ENCODE measurements at places on chromosomes 11 and 22.

DNA sequence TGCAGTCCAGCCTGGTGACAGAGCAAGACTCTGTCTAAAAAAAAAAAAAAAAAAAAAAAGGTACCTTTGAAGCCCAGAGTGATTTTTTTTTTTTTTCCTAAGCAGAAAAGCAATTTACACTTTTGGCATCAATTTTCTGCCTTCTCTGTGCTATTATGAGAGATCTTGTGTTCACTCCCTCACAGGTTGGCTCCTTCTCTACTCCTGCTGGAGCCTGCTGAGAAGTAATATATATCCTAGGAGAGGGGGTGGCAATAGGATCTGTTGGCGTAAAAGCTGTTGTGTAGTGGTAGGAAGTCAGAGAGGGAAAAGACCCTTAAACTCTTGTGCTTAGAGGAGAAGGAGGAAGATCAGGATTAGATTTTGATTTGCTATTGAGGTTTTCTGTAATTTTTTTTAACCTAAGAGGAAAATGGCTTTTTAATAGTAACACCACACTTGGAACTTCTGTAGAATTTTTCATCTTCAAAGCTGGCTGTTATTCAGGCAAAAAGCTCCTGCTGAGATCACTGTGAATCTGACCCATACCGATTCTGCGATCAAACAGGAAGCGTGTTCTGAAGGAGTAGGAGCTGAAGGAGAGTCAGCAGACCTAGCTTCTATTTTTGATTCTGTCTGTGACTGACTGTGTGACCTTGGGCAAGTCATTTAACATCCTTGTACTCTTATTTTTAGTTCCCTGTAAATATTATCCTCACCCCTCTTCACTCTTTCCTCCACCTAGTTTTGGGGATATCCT, 77.7 kb downstream of the TRIM44 start:
- DNase-seq, result no peak

- no peak for DNase-seq
Observed at GRCh38 chr22:39482768-39483167, 19.3 kb upstream of the MIEF1 start.

DNA sequence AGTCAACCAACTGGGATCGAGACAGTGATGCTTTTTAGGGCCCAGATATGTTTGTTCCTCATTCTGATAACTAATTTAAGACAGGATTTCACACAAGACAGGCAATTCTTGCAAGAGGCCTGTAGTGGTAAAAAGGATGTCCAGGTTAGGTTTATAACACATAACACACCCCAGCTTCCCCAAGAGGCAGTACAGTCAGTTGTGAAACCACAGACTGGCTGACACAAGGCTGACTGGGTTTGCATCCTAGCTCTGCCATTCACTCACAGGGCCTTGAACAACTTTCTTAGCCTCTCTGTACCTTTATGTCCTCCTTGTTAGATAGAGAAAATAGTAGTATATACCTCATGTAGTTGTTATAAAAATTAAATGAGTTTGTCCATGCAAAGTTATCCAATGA, 55.0 kb upstream of the PTH start:
- no peak for DNase-seq

DNA sequence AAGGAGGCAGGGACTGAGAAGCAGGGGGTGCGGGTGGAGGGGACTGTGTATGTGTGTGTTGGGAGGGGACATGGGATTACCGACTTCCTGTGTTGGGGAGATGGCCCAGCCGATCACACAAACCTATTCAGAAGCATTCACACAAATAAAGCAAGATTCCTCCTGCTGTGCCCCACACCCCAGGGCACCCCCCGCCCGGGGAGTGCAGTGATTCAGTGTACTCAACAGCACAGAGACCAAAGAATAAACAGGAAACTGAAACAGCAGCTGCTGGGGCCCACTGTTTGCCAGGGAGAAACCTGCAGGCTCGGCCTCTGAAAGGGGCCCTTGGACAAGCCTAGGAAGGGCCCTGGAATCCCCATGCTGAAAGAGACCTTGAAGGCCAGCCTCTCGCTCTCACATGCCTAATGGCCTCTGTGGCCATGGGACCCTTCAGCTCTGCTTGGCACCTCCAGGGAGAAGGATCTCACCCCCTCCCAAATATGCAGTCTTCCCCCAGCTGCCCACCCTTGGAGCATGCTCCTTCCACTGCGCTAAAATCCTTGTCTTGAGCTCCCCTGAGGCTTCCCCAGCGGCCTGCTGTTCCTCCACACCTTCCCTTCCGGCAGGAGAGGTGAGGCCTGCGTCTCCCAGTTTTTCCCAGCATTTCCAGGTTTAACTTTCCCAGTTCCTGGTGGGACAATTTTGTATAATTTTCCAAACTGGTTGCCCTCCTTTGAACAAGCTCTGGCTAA, 72.9 kb downstream of the CSNK2A3 start:
- DNase-seq, result no peak

GRCh38 chr11:31141789-31142188, 227.8 kb downstream of the DCDC1 start:
- no peak for DNase-seq

GRCh38 chr11:92625894-92626293, 343.6 kb upstream of the MTNR1B start:
- no peak for DNase-seq

- DNase-seq, result no peak
Observed at GRCh38 chr11:31236143-31236542, 133.4 kb downstream of the DCDC1 start.

- DNase-seq, result no peak
Observed at GRCh38 chr11:17410606-17411379, 22.3 kb upstream of the KCNJ11 start.

GRCh38 chr11:116731097-116731761, 41.6 kb downstream of the BUD13 start:
- DNase-seq, result peak; percentile 13

- DNase-seq, result no peak
Observed at GRCh38 chr22:49604732-49605302, 222.9 kb downstream of the BRD1 start.

DNA sequence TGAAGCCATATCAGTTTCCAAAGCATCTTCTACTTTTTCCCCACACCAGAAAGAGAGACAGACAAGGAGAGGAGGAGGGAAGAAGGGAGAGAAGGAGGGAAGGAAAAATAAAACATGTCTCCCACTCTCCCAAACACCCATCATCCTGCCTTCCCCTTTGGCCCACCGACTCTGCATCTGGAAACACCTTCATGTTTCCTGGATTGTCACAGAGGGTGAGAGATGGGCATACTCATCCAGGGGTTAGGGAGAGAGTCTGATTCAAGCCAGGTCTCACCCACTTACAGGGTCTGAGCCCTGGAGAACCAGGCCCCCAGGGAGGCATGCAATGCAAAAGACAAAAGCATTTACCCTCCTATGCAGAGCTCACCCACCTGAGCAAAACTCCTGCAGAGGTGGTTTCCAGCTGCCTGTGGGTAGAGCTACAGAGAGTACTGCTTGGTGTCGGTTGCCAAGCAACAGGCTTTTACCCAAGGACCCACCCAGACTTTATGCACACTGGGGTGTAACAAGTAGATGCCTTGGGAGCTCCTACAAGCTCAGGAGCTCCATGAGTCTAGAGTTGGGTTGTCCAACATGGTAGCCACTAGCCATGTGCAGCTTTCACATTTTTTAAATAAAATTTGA, 33.4 kb downstream of the MN1 start:
- DNase-seq, result no peak

GRCh38 chr11:111137846-111138245, 107.7 kb upstream of the POU2AF2 start:
- no peak for DNase-seq

- no peak for DNase-seq
Observed at GRCh38 chr11:71101606-71102005, 150.8 kb downstream of the SHANK2 start.

DNA sequence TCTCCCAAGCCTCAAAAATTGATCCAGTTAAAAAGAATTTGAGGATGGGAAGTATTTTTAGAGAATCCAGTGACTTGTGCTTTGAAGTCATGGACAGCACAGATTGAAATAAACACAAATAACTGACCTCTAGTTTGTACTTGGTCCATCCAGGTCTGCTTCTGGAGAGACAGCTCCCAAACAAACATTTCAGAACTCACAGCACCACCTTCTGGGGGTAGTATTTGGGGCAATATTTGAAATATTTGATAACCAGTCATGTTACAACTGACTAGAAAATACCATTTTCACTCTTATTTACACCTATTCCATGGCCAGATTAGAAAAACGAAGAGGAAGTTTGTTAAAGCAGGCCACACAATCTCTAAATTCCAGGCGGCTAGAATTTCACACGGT, 56.2 kb downstream of the CTSC start:
- no peak for DNase-seq

DNA sequence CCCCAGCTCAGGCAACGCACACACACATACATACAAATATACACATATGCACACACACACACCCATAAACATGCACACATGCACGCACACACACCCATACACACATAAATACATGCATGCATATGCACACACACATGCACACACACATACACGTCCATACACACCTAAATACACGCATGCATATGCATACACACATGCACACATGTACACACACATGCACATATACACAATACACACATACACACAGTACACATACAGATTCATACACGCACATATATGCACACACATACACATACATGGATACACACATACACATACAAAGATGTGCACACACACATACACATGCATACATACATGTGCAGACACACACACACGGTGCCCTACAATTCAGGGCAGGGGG, 496.6 kb downstream of the TBC1D22A start:
- DNase-seq, result no peak

DNA sequence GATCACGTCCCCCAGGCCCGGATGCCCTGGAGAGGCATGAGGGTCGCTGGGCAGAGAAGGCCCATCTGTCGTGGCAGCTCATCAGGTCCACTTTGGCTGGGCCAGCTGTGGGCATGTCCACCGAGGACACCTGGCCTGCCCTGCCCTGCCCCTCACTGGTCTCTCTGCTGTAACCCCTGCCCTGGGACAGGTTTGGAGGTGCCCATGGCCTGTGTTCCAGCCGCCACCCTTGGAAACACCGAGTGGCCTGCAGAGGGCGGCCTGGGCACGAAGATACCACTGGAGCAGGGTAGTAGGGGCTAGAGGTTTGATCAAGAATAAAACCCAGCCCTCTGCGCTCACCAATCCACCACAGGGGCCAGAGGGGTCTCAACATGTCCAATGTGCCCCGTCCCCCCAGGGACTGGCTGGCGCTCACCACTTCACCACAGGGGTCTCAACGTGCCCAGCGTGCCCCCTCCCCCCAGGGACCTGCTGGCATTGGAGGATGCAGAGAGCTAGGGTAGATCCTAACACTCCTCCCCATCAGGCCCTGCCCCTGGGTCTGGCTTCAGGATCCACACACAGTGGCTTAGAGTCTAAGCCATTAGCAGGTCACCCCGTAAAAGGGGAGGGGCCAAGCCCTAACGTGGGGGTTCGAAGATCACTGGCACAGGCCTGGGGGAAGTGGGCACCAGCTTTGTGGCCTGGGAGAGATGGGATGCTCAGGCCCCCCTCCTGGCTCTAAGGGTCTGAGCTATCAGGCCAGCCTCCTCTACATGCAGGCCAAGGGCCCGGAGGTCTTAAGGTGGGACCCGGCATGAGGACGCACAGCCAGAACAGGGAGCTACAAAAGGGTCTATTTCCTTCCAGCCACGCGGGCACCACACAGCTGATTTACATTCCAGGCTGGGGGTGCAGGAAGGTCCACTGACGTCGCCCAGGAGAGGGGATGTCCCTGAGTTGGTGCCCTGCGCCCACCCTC, 1.3 kb upstream of the HDAC10 start:
- DNase-seq, result peak; percentile 62

DNA sequence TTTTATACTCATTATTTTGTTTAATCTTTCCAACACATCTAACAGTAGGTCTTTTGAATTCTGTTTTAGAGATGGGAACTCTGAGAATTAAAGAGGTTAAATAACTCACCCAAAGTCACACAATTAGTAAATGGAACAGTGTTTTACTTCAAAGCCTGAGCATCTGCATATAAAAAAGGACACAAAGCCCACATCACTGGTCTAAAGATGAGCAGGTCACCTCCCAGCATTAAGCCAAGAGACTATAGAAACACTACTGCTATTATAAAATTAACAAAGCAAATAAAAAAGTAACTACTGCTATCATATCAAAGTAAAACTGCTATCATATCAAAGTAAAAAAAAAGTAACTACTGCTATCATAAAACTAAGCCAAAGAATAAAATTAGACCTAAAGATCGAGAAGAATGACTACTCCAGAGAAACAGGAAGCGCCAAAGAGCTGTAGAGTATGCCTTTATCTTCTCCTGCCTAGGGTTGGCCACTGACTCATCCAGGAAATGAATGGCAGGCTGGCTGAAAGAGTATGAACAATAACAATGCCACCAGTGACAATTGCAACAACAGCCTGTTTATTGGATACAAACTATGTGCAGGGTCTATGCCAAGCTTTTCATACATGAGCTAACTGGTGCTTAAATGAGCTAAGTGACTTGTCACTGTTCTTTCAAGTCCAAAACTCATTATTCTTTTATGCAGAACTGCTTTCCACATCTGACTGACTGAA, 1153.0 kb upstream of the TENM4 start:
- DNase-seq, result peak; percentile 11

DNA sequence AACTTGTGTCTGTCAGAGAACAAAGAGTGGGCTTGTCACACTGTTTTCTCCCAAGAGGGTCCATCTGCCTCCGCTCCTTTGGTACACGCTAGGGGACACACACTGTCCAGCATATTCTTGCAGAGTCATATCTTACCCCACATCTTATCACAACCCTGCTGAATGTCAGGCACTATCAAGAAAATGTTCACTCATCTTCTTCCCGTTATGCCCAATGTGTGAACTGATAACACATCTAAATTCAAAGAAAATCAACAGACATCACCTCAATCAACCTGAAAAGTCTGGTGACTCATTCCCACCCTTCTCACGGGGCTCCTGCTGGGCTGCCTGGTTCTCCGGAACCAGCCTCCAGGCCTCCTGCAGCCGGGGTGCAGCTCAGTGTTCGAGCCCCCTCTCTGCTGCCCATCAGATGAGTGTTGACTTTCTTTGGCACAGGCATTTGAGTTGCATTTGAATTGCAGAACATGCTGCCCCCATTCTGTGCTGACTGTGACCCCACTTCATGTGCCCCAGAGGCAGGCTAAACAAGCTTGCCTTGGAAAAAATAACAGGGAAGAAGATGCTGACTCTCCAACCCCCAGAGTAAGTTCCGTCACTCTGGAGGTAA, 19.4 kb downstream of the GRAP2 start:
- no peak for DNase-seq

GRCh38 chr11:14552089-14552488, 31.9 kb upstream of the PSMA1 start:
- DNase-seq, result no peak

GRCh38 chr11:62409831-62410230, 9.0 kb upstream of the SCGB1A1 start:
- no peak for DNase-seq

Measured in AG10803 (cell line).